Hepatic stellate cell (primary cell): ENCODE measurements at places on chromosomes 11 and 22.

DNA sequence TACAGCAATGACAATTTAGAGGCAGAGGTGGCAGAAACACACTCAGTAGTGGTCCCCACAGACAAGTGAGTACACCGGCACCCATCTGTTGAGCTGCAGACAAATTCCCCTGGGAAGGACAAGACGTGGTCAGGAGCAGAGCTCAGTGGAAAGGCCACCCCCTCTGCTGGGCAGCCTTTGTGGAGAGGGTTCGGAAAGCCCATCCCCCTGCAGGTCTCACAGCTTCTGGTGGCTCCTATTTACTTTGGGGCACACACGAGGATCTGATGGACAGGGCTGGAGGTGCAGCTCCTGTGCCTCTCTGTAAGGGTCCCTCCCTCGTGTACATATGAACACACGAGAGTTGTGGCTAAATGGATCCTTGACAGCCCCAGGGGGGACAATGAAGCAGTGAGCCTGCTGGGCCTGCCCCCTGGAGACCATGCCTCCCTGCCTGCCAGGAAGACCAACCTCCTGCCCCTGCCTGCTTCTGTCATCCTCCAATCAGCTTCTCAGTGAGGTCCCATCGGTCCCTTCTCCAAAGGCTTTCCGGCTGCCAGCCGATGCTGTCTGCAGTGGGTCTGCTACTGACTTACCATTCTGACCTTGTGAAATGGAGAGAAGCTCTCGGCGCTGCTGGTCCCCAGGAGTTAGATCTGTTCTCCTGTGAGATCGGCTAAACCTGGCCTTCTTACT lies 161.5 kb downstream of the CACNA1I start:
- DNase-seq, result no peak

- no peak for DNase-seq
Measured at GRCh38 chr22:38074181-38075104, 9.5 kb downstream of the SLC16A8 start.

DNA sequence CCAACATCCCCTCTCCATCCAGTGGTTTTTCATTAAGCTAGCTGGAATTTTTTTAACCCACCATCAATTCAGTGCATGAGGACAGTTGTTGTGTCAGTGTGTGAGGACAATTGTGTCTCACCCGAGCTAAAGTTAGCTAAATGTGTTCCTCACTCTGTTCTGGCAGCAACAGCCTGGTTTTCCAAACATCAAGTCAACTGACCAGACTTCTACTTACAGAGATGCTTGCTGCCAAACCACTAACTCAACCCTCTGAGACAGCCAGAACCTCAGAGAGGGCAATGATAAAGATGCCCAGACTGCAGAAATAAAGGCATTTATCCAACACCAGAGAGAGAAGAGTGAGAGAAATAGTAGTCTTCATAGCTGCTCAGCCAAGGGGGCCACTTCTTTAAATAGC lies 6.7 kb downstream of the PAMR1 start:
- DNase-seq, result no peak

- no peak for DNase-seq
Measured at GRCh38 chr11:77444261-77444660, 29.6 kb downstream of the PAK1 start.

DNA sequence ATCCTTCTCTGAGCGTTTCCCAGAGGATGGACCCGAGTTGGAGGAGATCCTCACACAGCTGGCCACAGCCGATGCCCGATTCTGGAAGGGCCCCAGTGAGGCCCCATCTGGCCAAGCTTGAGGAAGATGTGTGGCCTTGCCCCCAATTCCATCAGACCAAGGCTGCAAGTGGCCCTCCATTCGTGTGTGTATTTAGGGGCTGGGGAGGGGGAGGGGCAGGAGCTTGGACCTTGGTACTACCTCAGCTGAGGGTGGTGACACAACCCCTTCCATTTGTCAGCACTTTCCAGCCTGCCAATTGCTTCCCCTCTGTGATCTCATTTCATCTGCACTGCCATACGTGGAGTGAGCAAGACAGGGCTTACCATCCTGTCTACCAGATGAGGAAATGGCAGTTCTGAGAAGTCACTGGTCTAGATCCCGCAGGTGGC lies 1.3 kb upstream of the BBS1 start:
- DNase-seq, result no peak

- DNase-seq, result no peak
Measured at GRCh38 chr22:32480238-32480637, 5.6 kb downstream of the FBXO7 start.

GRCh38 chr11:33699515-33700062 lies 1.0 kb downstream of the C11orf91 start:
- DNase-seq, result no peak

GRCh38 chr11:64753380-64754123 lies 6.2 kb downstream of the PYGM start:
- DNase-seq, result no peak

GRCh38 chr11:45853332-45854219 lies 6.3 kb downstream of the CRY2 start:
- DNase-seq, result no peak

GRCh38 chr11:126484266-126484665 lies 128.8 kb downstream of the ST3GAL4 start:
- no peak for DNase-seq

DNA sequence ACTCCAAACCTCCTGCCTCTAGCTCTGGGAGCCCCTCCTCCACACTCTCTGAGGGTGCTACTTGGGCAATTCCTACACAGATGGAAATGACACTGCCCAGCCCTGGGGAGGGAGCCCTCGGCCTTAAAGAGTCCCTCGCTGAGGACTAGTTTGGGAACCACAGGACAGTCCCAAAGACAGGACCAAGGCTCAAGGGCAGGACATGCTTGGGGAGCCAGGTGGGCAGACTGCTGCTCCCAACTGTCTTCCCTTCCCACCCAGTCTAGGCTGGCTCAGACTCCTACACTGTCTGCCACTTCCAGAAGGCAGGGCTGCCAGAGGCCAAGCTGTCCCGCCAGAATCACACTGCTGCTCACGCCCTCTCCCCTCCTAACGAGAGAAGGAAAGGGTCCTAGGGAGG lies 9.8 kb downstream of the ARRB1 start:
- no peak for DNase-seq

GRCh38 chr11:118087931-118088330 lies 1.2 kb upstream of the SMIM35 start:
- DNase-seq, result no peak

- peak; percentile 89 for DNase-seq
Measured at GRCh38 chr22:37019309-37020191, at the start of the genes MPST and TST. TSS of gene MPST (plus strand) at chr22:37019742. CDS start at chr22:37019837, 95 bp downstream. TSS of gene TST (minus strand) at chr22:37019447. CDS start at chr22:37018732, 715 bp downstream.

DNA sequence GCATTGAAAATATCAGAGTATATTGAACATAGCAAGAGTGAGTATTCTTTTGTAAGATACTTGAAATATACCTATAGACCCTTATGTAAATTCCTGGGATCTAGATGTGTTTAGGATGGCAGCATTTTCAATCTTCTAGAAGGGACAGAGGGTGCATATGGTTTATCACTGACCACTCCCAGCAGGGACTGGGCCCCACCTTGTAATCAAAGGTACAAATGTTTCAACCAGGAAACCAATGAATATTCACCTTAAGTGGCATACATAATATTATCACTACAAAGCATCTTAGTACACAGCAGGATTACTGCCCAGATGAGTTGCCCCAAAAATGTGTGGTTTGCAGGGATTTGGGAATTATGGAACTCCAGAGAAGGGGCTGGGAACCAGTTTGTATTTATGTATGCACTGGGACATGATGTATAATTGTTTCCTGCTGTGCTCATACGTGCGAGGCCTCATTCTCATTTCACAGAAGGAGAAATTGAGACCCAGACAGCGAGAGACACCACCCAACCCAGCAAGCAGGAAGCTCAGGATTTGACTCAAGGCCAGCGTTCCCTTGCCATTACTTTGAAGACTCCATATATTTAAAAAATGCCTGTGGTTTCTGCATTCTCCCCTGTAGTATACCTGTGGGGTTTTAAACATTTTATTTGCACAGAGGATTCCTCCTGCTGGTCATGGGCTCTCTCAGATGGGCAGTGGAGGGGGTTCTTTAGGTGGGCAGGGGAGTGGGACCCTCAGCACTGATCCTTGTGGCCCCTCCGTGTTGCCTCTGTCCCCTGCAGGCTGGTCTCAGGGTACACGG lies 5.2 kb downstream of the APOL4 start:
- DNase-seq, result no peak

DNA sequence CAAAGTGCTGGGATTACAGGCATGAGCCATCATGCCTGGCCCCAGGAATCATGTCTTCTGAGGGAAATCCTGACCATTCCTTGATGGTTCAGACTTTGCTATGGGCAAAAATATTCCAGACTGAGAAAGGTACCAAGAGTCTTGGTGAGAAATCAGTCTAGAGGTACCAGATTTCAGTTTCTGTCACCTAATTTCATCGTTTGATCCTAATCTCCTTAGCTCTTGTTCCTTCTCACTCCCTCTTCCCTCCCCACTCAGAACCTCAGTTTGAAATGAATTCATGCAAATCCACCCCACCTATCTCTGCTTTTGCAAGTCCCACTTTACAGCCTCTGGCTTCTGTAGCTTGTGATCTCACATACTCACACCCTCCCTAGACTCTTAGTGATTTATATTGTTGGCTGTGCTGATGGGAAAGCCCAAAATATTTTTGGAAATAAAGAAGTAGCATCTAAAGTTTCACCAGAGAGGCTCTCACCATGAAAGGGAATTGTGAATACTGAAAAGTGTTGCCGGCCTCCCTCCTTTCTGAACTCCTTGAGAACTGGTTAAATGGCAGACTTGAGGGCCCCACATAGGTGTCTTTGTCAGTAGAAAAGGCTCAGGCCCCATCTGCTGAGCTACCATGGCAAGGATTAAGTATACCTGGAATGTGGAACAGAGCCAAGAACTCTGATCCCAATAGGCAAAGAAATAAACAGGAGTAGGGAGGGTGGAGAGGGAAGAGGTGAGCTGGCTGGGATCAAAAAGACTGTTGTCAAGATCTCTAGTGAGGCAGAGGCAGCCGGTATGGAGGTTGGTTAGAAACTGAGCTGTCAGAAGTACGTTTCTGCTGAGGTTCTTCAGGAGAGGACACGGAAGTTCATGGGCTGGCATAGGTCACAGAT lies 190.5 kb upstream of the MTMR2 start:
- DNase-seq, result no peak

DNA sequence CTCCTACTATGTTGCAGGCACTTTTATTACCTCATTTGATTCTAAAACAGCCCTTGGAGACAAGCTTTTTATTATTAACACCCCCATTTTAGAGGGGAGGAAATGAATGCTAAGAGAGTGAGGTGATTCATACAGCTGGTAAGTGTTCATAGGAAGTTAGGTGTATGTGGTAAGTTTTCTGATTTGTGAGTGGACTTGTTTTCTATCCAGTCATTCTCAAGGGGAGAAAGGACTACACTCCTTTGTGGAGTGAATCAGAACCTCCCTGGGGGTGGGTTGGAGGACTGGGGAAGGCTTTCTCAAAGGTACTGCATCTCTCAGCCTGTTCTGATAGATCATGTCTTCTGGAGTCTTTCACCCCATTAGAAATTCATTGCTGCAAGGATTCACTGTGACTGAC lies 23.5 kb downstream of the PKNOX2 start:
- DNase-seq, result peak; percentile 17

- DNase-seq, result no peak
Measured at GRCh38 chr11:122754553-122755322, 83.6 kb upstream of the CRTAM start.

GRCh38 chr11:46295312-46296058 lies 18.0 kb downstream of the CREB3L1 start:
- DNase-seq, result peak; percentile 94
